Mesenteric fat pad (tissue), 1 donor: ENCODE measurements at places on chromosomes 11 and 22.

DNA sequence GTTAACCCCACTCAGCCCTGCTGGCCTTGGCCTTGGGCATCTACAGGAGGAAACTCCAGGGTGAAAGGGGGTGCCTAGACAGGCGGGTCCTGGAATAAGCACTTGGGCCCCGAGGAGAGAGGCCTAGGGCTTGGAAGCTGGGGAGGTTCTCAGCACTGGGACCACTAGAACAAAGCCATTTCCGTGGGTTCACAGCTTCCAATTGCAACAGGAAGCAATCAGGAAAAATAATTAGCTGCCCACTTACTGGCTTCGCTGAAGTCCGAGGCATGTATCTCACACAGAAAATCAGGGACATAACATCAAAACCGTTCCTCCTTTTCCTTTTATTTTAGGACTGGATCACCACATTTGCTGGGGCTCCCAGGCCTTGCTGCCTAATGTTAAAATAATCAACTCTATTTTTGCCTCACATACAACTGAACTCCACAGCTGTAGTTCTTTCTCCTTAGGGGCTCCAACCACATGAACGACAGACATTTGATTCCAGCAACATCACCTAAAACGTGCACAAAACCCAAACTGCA lies 161.1 kb upstream of the GRK3 start:
- DNase-seq = no peak

- no peak for DNase-seq
Observed at GRCh38 chr11:8671651-8672062, 10.8 kb downstream of the TRIM66 start.

- DNase-seq = no peak
Observed at GRCh38 chr11:25992294-25992693, 339.6 kb upstream of the ANO3 start.

DNA sequence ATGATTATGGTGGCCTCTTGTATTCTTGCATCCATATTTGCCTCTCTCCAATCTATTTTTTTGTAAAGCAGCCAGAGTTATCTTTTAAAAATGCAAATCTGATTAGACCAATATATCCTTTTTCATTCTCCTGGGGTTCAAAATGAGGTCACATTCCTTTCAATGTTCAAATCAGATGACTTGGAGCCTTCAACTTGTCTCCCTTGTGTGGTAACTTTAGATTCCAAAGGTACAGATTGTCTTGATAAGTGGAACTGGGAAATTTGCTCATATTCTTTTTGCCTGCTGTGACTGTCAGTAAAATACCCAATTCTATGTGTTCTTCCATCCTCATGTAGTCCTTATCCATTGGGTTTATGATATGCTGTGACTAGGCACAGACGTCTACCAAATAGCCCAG lies 15.1 kb upstream of the CAPRIN1 start:
- DNase-seq = no peak

DNA sequence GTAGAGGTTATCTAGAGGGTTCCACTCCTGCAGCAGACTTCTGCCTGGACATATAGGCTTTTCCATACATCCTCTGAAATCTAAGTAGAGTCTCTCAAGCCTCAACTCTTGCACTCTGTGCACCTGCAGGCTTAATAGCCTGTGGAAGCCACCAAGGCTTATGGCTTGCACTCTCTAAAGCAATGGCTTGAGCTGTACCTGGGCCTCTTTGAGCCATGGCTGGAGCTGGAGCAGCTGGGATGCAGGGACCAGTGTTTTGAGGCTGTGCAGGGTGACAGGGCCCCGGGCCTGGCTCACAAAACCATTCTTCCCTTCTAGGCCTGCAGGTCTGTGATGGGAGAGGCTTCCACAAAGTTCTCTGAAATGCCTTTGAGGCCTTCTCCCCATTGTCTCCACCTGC lies 2.9 kb upstream of the NXPE4 start:
- no peak for DNase-seq

DNA sequence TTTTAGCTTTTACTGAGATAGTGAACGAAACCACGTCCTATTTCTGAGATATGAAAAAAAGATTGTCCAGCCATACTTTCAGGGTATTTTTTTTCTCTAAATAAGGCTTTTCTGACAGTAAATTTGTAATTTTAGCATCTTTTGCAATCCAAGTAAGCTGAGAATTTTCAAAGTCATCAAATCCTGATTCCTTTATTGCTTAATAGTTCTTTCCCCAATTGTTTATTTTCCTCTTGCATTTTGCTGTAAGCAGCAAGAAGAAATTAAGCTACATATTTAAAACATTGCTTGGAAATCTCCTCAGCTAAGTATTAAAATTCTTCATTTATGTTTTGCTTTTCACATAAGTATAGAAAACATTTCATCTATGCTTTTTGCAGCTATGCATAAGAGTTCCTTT lies 493.3 kb upstream of the CCDC179 start:
- no peak for DNase-seq

DNA sequence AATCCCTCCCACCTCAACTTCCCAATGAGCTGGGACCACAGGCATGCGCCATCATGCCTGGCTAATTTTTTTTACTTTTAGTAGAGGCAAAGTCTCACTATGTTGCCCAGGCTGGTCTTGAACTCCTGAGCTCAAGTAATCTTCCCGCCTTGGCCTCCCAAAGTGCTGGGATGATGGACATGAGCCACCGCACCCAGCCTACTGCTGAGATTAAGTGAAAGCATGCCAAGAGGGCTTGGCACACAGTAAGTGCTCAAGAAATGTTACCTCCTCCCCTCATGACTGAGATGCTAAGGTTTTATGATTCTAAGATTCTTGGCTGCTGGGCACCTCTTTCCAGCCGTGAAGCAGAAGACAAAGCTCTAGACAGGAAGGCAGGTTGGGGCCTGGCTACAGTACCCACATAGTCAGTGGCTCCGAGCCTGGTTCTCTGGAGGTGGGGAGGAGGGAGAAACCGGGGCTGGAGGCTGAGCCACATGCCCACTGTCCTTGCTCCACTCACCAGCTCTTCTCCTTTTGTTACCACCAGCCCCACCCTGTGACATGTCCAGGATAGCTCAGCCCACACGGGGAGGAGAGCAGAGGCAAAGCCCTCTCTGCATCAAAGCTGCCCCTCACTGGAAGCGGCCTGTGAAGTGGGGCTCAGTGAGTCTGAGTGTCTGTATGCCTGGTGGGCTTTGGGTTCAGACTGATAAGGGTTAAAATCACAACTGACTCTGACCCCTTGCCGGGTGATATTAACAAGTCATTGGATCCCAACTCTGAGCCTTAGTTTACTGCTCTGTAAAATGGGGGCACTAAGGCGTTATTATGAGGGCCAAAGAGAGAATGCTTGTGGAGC lies 12.9 kb downstream of the ARHGEF17 start:
- DNase-seq = no peak

DNA sequence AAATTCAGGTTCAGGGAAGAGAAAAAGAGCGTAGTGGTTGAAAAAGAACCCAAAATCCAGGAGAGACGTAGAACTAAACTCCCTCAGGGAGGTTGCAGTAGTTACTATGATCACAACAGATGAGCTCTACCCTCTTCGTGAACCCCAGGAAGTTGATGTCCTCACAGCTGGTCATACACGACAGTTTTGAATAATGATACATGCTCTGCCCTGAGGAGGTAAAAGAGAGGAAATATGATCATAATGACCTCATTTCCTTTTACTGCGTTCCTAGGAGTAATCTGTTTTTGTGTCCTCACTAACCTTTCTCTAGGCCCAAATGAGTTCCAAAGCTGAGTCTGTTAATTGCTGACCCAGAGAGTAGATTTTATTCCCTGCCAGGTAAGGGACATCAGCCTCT lies 1.3 kb downstream of the PATE2 start:
- no peak for DNase-seq

DNA sequence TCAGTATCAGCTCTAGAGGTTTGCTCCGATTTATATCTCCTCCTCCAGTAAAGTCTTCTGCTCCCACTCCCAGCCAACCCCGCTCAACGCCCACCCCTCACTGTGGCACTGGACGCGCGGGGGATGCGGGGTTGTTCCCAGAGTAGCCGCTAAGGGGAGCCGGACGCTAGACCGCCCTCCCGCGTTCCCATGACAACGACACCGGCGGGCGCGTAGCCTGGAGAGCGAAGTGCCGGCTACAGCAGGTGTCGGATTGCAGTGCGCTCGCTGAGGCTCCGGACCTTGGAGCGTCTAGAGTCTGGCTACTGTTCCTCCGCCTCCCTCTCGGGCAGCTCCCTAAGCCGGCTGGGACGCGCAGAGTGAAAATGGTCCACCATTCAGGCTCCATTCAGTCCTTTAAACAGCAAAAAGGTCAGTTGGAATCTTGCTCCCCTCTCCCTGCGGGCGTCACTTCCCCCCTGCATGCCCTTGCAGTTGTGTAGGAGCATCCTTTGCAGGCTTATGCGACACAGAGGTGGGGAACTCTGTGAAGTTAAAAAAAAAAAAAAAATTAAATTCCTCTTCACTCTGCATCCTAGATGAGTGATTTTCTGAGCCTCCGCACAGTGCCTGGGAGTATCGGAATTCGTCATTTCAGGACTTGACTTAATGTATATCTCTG lies at the start of gene ANO3:
Gene ANO3, plus strand, starts transcription at position 220 of the 661 bp plus-strand sequence. Its CDS starts 146 bp downstream, at position 366.
- no peak for DNase-seq

GRCh38 chr11:14821031-14821430 lies 71.0 kb downstream of the CYP2R1 start:
- DNase-seq = no peak
